ENCODE measurements at places on chromosomes 3 and 15.
A peak's percentile ranks its signal among the peaks of the same experiment; 100 is the strongest.

DNA sequence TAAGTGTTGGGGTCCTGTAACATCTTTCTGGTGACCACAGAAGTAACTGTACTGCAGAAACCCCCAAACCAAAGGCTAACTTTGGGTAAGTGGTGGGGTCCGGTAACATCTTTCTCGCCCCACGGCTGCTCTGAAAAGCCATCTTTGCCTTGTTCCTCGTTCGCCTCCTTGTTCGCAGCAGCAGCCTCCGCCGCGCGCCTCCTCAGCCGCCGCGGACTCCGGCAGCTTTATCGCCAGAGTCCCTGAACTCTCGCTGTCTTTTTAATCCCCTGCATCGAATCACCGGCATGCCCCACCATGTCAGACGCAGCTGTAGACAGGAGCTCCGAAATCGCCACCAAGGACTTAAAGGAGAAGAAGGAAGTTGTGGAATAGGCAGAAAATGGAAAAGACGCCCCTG lies 316.8 kb downstream of the TUSC7 start:
- DNase-seq = no peak

GRCh38 chr15:51332206-51333147 lies 5.9 kb downstream of the CYP19A1 start:
- DNase-seq = no peak

GRCh38 chr3:35592589-35593295 lies 46.6 kb upstream of the ARPP21 start:
- DNase-seq = no peak

DNA sequence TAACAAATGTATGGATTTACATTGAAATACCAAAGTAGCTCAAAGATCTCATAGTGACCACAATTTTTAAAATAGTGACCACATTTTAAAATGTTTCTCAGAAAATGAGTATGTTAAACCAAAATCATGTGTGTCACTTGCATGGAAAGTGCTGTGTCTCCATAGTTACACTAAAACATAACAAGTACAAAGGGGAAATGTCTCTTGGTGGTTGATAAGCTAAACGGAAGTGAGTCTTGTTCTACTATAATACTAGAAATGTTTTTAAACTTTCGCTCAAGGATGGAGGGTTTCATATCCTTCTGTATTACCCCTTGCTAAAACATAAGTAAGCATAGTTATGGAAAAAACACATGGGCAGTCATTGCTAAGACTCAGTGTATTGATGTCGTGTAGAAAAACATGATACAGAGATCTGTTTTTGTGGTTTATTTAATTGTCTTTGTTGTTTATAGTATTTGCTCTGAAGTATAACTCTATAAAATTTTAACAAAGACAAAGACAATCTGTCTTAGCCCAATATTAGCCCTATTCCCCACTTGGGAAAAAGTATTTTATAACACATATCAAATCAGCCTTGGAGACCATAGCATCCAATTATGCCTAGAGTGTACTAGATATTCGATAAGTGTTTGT lies 27.0 kb upstream of the DENND4A start:
- DNase-seq = no peak

DNA sequence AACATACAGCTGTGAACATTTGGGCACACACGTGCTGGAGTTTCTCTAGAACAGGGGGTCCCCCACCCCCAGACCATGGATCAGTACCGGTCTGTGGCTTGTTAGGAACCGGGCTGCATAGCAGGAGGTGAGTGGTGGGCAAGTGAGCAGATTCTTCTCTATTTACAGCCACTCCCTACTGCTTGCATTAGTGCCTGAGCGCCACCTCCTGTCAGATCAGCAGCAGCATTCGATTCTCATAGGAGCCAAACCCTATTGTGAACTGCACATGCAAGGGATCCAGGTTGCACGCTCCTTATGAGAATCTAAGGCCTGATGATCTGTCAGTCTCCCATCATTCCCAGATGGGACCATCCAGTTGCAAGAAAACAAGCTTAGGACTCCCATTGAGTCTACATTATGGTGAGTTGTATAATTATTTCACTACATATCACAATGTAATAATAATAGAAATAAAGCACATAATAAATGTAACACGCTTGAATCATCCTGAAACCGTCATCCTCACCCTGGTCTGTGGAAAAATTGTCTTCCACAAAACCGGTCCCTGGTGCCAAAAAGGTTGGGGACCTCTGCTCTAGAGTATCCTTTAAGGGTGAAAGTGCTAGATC lies 25.8 kb downstream of the CHRM5 start:
- no peak for DNase-seq

DNA sequence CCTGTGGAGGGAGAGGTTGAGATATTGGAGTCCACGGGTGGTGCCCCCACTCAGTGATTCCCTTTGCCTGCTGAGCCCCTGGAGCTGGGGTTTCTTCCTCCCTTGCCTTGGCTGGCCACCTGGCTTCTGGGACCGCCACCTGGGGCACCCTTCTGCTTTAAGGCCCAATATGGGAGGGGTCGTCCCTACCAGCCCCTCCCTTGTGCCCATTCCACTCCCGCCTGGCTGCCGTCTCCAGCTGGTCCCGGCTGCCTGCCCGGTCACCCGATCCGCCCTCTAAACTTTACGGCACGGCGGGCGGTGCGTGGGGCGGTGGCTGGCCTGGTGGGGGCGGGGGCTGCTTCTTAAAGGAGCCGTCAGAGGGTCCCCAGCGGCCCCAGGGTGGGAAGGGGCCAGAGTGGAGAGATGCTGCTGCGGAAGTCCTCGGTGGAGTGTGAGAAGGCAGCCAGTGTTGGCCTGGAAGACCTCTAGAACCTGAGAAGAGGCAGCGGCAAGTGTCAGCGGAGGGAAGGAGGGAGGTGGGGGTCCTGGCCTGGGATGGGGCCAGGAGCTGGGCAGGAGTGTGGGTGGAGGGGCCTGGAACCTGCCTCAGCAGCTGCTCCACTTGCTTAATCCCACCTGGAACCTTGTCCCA lies 1.6 kb upstream of the SEMA3B start:
- DNase-seq = peak; percentile 66

- DNase-seq = no peak
Observed at GRCh38 chr3:106086636-106087035, 217.8 kb upstream of the CBLB start.

- DNase-seq = no peak
Observed at GRCh38 chr3:127662001-127662469, 10.7 kb upstream of the ABTB1 start.

DNA sequence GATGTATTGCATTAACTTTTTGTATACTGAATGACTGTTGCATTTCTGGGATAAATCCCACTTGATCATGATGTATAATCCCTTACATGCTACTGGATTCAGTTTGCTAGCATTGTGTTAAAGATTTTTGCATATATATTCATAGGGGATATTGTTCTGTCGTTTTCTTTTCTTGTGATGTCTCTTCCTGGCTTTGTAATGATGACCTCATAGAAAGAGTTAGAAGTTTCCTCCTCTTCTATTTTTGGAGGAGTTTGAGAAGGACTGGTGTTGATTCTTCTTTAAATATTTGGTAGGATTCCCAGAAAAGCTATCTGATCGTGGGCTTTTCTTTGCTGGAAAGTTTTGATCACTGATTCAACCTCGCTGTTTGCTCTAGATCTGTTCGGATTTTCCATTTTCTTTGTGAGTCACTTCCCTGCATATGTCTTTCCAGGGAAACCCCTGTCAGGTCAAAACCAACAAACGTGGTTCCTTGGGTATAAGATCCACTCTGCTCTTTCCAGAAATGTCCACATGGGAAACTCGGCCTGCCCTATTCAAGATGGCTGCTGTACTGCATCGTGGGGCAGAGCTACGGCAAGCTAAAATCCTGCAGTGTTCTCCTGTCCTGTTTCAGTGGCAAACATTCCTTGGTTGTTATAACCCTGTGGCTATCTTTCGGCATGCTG lies 120.4 kb downstream of the GABRG3 start:
- DNase-seq = peak; percentile 9

Measured in urothelium cell line (cell line).